ENCODE measurements at places on chromosomes 13 and 19.

- DNase-seq, result peak; percentile 82
- H3K4me3 ChIP-seq, result peak overlapping the region; percentile 81
- H3K4me1 ChIP-seq, result peaks cover 2% of the 10 kb centered on the region
- peaks cover 21% of the 10 kb centered on the region for H3K36me3 ChIP-seq
- H3K27ac ChIP-seq, result peak overlapping the region; percentile 75
- no peaks in the 10 kb centered on the region for H3K27me3 ChIP-seq
These were observed 4.8 kb upstream of the ZNF253 start for GRCh38 chr19:19860756-19861390.

DNA sequence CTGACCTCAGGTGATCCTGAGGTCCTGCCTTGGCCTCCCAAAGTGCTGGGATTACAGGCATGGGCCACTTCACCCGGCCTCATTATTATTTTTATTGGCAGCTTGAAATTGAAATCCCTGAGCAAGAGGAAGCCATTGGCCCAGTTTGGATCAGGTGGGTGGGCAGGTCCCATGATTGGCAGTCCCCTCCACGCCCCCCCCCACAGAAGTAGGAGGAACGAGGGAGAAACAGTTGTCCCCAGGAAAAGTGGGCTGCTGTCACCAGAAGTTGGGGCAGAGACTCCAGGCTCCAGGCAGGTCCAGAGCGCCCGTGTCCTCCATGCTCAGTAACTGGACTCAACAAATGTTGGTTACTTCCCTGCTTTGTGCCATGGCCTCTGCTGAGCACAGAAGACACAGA lies 70.4 kb downstream of the SIPA1L3 start:
- no peak for DNase-seq
- no peaks in the 10 kb centered on the region for H3K4me1 ChIP-seq
- no peaks in the 10 kb centered on the region for H3K27me3 ChIP-seq
- H3K4me3 ChIP-seq, result no peak overlapping the region
- peaks cover 2% of the 10 kb centered on the region for H3K36me3 ChIP-seq

DNA sequence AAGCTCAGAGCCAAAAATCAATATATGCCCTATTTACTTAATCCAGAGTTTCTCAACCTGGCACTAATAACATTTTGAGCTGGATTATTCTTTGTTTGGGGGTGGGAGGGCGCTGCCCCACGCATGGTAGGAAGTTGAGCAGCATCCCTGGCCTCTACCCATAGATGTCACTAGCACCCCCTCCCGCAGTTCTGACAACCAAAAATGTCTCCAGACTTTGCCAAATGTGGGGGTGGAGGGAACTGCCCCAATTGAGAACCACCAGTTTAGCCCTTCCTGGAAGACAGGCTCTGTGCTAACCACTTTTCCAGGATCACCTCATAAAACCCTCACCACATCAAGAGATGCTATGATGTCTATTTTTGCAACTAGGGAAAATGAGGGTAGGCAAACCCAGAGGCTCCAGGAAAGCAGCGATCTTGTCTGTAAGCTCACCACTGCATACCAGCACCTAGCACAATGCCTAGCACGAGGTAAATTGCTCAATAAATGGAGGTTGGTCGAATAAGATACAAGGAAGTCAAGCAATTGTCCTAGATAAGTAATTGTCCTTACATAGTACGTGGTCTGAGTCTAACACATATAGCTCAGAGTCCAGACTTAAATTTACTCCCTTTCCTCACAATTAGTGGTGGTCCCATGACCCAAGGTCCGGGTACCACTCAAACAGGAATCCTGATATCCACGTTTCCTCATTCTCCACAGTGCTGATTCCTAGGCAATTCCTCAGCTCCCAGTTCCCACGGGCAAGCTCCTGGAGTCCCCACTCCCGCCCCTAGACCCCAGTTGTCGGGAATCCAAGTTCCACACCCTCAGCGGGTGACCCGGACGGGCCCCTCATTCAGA lies 892 bp downstream of the TRIR start:
- peaks cover 38% of the 10 kb centered on the region for H3K36me3 ChIP-seq
- H3K27ac ChIP-seq, result peak overlapping the region; percentile 98
- peaks cover 41% of the 10 kb centered on the region for H3K4me1 ChIP-seq
- DNase-seq, result peak; percentile 79
- no peaks in the 10 kb centered on the region for H3K27me3 ChIP-seq
- peak overlapping the region; percentile 93 for H3K4me3 ChIP-seq

- peak overlapping the region; percentile 7 for H3K27ac ChIP-seq
- DNase-seq, result no peak
- H3K36me3 ChIP-seq, result peaks cover under 1% of the 10 kb centered on the region
- H3K4me1 ChIP-seq, result peaks cover 20% of the 10 kb centered on the region
- H3K27me3 ChIP-seq, result no peaks in the 10 kb centered on the region
- H3K4me3 ChIP-seq, result peak overlapping the region; percentile 69
These were observed 611 bp upstream of the LRFN1 start for GRCh38 chr19:39321117-39321831.

DNA sequence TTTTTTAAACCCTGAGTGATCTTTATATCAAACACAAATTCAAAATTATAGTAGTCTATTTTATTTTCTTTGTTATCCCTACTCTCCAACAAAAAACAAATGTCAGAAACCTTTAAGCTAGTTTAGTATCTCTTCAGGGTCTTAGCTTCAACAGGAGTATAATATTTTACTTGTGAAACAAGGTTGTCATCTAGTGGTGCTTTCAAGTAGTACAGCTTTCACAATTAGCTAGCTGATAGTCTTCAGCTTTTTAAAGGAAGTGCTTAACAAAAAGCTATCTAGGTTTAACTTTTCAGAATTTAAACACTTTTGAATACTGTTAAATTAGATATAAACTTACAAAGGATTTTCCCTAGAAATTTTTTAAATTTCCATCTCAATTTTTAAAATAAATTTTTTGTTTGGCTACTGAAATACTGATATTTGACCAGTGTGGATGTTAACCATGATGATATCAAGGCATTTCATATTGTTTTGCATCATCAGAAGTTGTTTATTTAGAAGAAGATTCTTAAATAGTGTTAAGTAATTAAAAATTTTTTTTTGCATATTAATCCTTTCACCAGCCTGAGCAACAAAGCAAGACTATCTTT lies 34.2 kb downstream of the TDRD3 start:
- no peaks in the 10 kb centered on the region for H3K36me3 ChIP-seq
- DNase-seq, result no peak
- no peak overlapping the region for H3K4me3 ChIP-seq
- no peak overlapping the region for H3K27ac ChIP-seq

DNA sequence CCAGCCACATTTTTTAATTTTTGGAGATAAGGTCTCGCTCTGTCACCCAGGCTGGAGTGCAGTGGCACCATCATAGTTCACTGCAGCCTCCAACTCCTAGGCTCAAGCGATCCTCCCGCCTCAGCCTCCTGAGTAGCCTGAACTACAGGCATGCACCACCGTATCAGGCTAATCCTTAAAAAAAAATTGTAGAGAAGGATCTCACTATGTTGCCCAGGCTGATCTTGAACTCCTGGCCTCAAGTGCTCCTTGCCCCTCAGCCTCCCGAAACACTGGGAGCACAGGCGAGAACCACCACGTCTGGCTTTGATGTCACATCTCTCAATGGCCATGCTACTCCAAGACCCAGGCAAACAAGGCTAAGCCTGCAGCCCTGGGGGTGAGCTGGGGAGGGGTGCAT lies 21.2 kb downstream of the PRKCSH start:
- no peak overlapping the region for H3K4me3 ChIP-seq
- no peak overlapping the region for H3K27ac ChIP-seq
- H3K4me1 ChIP-seq, result no peaks in the 10 kb centered on the region
- no peaks in the 10 kb centered on the region for H3K36me3 ChIP-seq
- no peak for DNase-seq
- no peaks in the 10 kb centered on the region for H3K27me3 ChIP-seq

GRCh38 chr13:25214491-25215252 lies 42.6 kb upstream of the AMER2 start:
- no peaks in the 10 kb centered on the region for H3K36me3 ChIP-seq
- no peak overlapping the region for H3K4me3 ChIP-seq
- no peaks in the 10 kb centered on the region for H3K4me1 ChIP-seq
- H3K27ac ChIP-seq, result no peak overlapping the region
- DNase-seq, result no peak

- no peak overlapping the region for H3K4me3 ChIP-seq
- peaks cover 35% of the 10 kb centered on the region for H3K36me3 ChIP-seq
- H3K27ac ChIP-seq, result peak overlapping the region; percentile 79
- H3K27me3 ChIP-seq, result no peaks in the 10 kb centered on the region
- no peak for DNase-seq
These were observed 24.4 kb upstream of the GPR18 start for GRCh38 chr13:99282264-99283231.

DNA sequence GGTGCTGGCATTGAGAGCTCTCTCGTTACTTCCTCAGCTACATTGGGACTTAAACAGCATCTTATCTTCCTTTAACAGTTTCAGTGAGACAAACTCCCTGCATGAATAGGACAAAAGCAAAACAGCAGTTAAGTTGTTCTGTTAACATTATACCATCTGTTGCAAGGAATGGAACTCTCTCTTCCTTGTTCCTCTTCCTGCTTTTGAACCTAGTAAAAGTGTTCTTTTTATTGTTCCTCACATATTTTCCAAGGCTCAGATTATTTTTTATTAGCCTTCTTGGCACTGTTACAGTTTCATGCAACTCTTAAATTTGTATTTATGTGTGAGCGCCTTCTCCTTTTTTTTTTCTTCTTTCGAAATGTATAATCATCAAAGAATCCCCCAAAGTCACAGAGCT lies 202.6 kb upstream of the UFM1 start:
- no peaks in the 10 kb centered on the region for H3K27me3 ChIP-seq
- H3K4me3 ChIP-seq, result no peak overlapping the region
- H3K27ac ChIP-seq, result no peak overlapping the region
- no peaks in the 10 kb centered on the region for H3K36me3 ChIP-seq
- no peaks in the 10 kb centered on the region for H3K4me1 ChIP-seq
- DNase-seq, result no peak

- peak overlapping the region; percentile 56 for H3K27ac ChIP-seq
- no peaks in the 10 kb centered on the region for H3K27me3 ChIP-seq
- peaks cover 46% of the 10 kb centered on the region for H3K4me1 ChIP-seq
- peak; percentile 31 for DNase-seq
- no peak overlapping the region for H3K4me3 ChIP-seq
These were observed 164.7 kb downstream of the KATNAL1 start for GRCh38 chr13:30142486-30143211.

DNA sequence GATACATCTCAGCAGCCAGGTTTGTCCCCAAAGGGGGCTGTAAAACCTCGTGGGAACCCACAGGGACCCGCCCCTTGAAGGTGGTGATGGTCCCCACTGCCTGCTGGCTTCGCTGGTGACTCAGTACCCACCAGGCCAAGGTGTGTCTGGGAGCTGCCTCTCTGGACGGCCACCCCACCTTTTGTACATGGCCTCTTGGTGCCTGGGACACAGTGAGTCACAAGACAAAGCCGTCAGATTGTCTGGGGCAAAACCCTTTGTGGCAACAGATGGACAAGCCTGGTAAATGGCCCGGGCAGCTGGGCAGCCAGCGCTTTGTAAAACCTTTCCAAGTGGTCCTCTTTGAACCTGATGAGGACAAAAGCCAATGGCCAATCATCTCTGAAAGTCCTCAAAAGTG lies 27.9 kb upstream of the KLF2 start:
- H3K4me1 ChIP-seq, result no peaks in the 10 kb centered on the region
- no peaks in the 10 kb centered on the region for H3K36me3 ChIP-seq
- no peak overlapping the region for H3K27ac ChIP-seq
- H3K4me3 ChIP-seq, result no peak overlapping the region

DNA sequence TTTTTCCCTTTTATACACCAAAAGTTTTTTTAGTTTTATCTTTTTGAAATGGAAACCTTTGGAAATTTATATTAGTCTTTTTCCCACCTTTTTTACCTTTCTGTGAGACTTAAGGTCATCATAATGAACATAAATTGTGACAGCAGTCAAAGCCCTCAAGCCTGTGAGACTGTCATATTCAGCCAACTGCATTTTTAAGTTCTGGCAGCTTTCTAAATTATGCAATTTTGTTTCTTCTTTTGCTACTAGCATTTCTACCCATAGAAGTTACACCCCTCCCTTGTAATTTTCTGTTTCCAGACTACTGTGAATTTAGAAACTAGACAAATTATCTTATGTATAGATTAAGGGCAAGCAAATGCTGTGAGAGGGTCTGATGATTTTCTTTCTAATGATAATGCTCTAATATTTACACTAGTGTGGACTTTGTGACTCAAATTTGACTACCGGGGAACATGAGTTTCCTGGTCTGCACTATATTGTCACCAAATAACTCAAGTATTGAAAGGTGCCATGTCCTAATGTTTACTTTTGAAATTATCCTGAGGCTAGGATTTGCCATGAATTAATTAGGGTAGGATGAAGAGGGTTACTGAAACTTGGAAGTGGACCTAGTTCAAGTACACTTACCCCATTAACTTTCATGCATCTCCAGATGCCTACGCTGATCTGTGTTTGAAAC lies 43.7 kb downstream of the FRY start:
- no peak for DNase-seq
- H3K4me3 ChIP-seq, result no peak overlapping the region
- H3K27me3 ChIP-seq, result no peaks in the 10 kb centered on the region
- H3K36me3 ChIP-seq, result no peaks in the 10 kb centered on the region

DNA sequence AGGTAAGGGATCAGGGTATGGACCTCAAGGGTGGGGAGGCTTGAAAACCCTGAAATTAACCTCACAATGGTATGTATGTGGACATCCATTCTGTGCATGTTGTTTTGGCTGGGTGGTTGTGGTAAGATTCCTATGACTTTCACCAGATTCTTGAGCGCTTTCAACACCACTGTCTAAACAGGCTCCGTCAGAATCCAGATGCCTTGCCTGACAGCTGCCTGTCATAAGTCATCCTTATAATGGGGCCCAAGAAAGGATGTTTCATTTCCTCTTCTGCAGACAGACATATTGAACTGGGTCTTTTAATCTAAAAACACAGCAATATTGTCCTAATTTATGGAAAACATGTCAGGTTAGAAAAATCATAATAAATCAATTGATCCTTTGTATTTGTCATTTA lies 41.3 kb downstream of the ALOX5AP start:
- H3K27me3 ChIP-seq, result peaks cover 2% of the 10 kb centered on the region
- no peak overlapping the region for H3K4me3 ChIP-seq
- no peak overlapping the region for H3K27ac ChIP-seq
- peaks cover 7% of the 10 kb centered on the region for H3K36me3 ChIP-seq
- peaks cover 21% of the 10 kb centered on the region for H3K4me1 ChIP-seq
- no peak for DNase-seq

GRCh38 chr13:37403776-37404527 lies 194.6 kb downstream of the POSTN start:
- DNase-seq, result no peak
- H3K27me3 ChIP-seq, result no peaks in the 10 kb centered on the region
- no peaks in the 10 kb centered on the region for H3K4me1 ChIP-seq
- no peak overlapping the region for H3K4me3 ChIP-seq

DNA sequence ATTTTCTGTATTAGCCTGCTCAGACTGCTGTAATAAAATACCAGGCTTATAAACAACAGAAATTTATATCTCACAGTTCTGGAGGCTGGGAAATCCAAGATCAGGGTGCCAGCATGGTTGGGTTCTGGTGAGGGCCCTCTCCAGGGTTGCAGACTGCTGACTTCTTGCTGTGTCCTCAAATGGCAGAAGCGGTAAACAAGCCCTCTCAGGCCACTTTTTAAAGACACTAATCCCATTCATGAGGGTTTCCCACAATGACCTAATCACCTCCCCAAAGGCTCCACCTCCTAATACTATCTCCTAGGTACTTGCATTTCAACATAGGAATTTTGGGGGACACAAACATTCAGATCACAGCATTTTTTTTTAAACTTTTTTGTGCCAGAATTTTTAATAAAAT lies 159.3 kb downstream of the PDS5B start:
- no peak for DNase-seq
- H3K36me3 ChIP-seq, result peaks cover 28% of the 10 kb centered on the region
- H3K27me3 ChIP-seq, result no peaks in the 10 kb centered on the region
- H3K27ac ChIP-seq, result no peak overlapping the region
